ENCODE measurements at places on chromosomes 4 and X. TPM values are rescaled to one million over a fixed set of nuclear protein-coding genes. Genes with fewer than 3 reads are reported as not detected.

The CFAP299 gene
- total RNA-seq = 8.1 TPM

The RIPPLY1 gene
- total RNA-seq = not detected

The PPAT gene
- total RNA-seq = 12.9 TPM

The RASSF6 gene
- total RNA-seq = under 0.01 TPM

The VCX gene
- not detected for total RNA-seq

The RASL11B gene
- total RNA-seq = 0.66 TPM

The KLKB1 gene
- total RNA-seq = not detected

The RPS6KA6 gene
- 3.1 TPM for total RNA-seq

The TEX13A gene
- total RNA-seq = not detected

The FAM184B gene
- not detected for total RNA-seq

The TBCK gene
- total RNA-seq = 53.8 TPM

The CXCL10 gene
- 1.8 TPM for total RNA-seq

The GCNA gene
- total RNA-seq = 1.3 TPM

The FAM53A gene
- 2.3 TPM for total RNA-seq

The TKTL2 gene
- total RNA-seq = not detected

The XPNPEP2 gene
- total RNA-seq = 5.0 TPM

The FREM3 gene
- total RNA-seq = not detected

The TBC1D8B gene
- 23.7 TPM for total RNA-seq

The RAB41 gene
- total RNA-seq = not detected

The MAGEA2 gene
- not detected for total RNA-seq

The BEND4 gene
- total RNA-seq = not detected

The CNGA1 gene
- not detected for total RNA-seq

The KLF8 gene
- 2.8 TPM for total RNA-seq

The ADRA2C gene
- total RNA-seq = 0.50 TPM

The KDR gene
- total RNA-seq = under 0.01 TPM

The GYG2 gene
- 9.3 TPM for total RNA-seq

The CSAG3 gene
- total RNA-seq = not detected

The NDNF gene
- total RNA-seq = 0.50 TPM

The TEX13C gene
- not detected for total RNA-seq

The GAGE1 gene
- total RNA-seq = not detected

The PRR27 gene
- total RNA-seq = not detected

The DDX60 gene
- 25.0 TPM for total RNA-seq

The NCAPG gene
- total RNA-seq = 44.4 TPM

The AGTR2 gene
- total RNA-seq = not detected

The NHSL2 gene
- 19.8 TPM for total RNA-seq

The KLB gene
- total RNA-seq = not detected

The UGT2B11 gene
- total RNA-seq = not detected

The IGSF1 gene
- not detected for total RNA-seq

The FGFBP2 gene
- total RNA-seq = not detected

The TCEAL5 gene
- total RNA-seq = not detected

The FAAH2 gene
- 0.15 TPM for total RNA-seq

The ERCC6L gene
- total RNA-seq = 7.9 TPM

The CFI gene
- total RNA-seq = 8.3 TPM

Measured in smooth muscle cell of trachea (primary cell).